ENCODE measurements at places on chromosomes 12 and 14.
A peak's percentile ranks its signal among the peaks of the same experiment; 100 is the strongest.

- no peak for DNase-seq
These were observed 249.9 kb downstream of the CCDC91 start for GRCh38 chr12:28440081-28440608.

GRCh38 chr14:52365071-52365470 lies 51.0 kb downstream of the PTGER2 start:
- no peak for DNase-seq

DNA sequence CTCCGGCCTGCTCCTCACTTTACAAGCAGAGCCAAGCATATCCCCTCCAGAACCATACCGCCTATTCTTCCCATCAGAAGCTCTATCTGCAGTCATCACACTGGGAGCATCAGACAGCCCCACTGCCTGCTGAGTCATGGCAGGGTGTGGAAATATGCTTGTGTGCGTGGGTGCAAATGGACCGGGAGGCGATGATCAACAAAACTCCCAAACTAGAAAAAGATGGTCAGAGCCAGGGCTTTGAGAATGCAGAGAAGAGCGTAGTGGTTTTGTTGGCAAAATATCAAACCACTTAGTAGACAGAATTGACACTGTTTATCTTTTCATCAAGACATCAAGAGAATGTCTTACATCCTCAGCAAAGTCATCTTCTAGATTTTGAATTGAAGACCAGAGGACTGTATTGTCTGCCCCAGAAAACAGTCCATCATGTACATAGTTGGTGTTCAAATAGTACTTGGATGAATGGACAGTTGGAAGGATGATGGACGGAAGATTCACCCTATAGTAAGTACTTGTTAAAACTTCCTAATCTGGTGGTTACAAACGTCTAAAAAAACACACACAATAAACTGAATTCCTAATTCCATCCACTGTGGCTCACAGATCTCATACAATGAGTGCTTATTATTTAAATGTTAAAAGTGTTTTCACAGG lies 54.9 kb downstream of the VWF start:
- DNase-seq = no peak

DNA sequence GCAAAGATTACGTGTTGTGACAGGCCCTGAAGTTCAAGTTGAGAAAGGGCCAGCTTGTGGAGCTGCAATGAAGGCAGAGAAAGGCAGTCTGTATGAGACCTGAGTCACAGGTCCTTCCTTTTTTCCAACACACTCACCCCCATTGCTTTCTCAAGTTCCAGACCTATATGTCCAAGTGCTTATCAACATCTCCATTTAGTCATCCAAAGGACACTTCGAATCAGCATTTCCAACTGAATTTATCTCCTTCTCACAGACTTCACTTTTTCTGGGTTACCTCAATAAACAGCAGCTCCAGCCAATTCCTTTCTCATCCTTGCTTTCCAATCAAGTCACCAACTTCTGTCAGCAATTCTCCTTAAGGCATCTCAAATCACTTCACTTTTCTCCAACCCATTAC lies 56.4 kb upstream of the KIF21A start:
- DNase-seq = no peak

DNA sequence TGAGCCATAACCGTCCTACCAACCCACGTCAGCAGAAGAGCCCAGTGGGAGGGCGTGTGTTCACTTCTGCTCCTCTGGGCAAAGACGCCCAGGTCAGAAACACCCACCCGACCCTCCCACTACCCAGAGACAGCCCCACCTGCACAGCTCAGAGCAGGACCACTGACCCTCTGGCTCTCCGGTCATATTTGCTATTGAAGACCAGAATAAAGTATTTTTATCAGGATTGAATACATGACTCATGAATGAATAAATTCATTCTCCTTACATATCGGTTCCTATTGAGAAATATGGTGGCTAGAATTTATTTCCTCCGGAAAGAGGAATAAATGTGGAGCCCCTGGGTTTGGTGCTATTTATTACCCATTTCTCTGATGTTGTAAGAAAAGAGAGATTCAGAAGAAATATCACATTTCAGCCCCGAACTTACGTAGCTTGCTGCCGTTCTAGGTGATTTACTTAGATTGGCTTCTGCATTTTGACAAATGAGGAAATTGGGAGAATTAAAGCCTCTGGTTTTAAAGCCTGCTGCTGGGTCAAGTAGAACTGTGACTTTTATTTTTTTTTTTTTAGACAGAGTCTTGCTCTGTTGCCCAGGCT lies 36.4 kb upstream of the P2RX7 start:
- no peak for DNase-seq

- no peak for DNase-seq
These were observed 1.8 kb upstream of the PTPN21 start for GRCh38 chr14:88556581-88556980.

- DNase-seq = no peak
These were observed 12.0 kb upstream of the CD9 start for GRCh38 chr12:6187948-6188793.

DNA sequence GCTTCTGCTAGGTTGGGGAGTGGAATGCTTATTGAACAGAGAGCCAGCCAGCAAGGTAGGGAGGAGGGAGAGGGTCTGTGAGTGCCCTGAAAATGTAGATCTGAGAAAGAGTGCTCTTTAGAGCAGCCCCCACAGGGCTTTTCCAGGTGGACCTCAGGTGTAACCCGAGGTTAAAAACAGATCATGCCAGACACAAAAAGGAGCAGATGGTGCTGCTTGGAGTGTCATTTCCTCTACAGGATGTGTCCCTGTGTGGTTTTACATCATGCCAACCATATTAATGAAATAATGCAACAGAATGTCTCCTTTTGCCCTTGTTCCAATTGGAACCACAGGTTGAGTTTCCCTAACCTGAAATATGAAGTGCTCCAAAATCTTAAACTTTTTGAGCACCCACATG lies 6.4 kb downstream of the SUSD6 start:
- peak; percentile 11 for DNase-seq

DNA sequence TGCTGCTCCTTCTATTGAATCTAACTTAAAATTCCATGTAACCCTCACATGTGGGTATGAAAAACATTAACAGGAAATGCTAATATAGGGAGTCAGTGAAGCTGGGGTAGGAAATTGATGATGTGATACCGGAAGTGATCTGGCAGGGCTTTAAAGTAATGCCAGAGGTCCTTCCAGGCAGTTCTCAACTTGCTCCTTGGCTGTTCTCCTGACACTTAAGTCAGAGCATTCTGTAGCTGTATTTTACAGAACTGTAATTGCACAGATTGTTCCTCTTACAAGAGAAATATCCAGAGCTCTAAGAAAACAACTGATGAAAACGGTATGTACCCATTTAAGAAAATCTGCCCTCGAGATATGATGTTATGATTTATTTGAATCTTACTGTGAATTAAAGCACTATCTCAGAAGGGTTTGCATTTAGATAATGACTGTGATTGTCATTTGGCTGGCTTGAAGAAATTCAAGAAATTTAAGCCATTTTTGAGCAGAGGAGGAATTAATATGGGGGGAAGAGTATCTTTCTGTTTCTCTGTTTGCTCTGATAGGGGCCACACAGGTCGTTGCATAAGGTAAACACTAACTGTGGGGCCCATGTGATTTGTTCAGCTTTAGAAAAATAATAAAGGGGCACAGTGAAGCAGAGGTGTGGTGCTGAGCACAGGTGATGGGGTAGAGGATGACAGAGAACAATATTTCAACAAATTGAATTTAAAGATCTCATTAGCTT lies 88.4 kb downstream of the BBS10 start:
- no peak for DNase-seq

GRCh38 chr14:30354439-30354838 lies 204.5 kb upstream of the G2E3 start:
- no peak for DNase-seq

DNA sequence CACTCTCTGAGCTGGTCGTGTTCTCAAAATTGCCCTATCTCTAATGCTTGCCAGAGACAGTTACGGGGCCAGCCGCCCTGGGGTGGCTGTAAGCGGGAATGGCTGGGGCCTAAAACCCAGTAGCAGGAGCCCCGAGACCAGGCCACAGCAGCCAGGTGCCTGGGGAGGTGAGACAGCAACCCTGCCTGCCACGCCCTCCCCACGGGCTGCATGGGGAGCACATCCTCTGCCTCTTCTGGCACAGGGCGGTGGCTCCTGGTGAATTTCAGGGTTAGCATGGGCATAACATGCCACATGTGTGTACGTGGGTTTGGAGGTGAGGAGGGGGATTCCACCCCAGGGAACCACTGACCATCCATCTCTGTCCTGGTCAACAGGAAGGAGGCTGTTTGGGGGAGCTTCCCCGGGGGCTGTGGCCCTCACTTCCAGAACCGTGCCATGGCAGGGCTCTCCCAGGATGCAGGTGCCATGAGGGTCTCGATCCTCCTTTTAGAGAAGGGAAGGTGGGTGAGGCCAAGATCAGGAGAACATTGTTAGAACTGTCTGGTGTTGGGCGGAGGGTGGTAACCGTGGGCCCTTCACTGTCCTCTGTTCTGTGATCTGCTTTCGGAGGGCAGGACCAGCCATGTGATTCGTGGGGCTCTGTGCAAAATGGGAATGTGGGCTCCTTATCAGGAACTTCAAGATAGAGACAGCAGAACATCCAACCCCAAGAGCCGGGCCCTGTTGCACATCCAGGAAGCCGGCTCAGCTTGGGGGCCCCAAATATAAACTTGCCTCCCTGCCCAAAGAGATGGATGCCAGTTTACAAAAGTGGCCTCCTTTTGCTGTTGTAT lies 312.2 kb upstream of the DIO3 start:
- no peak for DNase-seq

DNA sequence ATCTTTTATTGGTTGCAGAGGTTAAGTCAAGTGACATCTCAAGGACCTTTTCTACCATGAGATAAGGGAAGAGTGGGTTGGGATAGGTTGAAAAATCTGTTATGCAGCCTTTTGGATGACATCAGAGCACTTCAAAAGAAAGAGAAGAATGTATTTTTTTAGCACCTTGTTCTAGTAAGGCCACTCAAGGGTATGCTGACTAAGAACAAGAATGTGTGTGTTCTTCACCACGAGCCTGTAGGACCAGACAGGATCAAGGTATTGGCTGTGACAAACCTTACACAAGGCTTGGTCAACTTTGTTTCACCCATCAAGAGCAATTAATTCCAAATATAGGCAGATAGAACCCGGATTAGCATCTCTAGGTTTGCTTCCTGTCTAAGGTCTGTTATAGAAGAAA lies 142.5 kb downstream of the SAMD4A start:
- no peak for DNase-seq

All from DMS153 (cell line).